CD8-positive, alpha-beta T cell (primary cell): ENCODE measurements at places on chromosomes 1 and 21. TPM values are rescaled to one million over a fixed set of nuclear protein-coding genes. Genes with fewer than 3 reads are reported as not detected.

GRCh38 chr1:181189245-181189644 is 100.7 kb downstream of the IER5 start:
- no peak for DNase-seq

- no peak for DNase-seq
These were observed 7.0 kb downstream of the AVPR1B start for GRCh38 chr1:206110161-206110560.

DNA sequence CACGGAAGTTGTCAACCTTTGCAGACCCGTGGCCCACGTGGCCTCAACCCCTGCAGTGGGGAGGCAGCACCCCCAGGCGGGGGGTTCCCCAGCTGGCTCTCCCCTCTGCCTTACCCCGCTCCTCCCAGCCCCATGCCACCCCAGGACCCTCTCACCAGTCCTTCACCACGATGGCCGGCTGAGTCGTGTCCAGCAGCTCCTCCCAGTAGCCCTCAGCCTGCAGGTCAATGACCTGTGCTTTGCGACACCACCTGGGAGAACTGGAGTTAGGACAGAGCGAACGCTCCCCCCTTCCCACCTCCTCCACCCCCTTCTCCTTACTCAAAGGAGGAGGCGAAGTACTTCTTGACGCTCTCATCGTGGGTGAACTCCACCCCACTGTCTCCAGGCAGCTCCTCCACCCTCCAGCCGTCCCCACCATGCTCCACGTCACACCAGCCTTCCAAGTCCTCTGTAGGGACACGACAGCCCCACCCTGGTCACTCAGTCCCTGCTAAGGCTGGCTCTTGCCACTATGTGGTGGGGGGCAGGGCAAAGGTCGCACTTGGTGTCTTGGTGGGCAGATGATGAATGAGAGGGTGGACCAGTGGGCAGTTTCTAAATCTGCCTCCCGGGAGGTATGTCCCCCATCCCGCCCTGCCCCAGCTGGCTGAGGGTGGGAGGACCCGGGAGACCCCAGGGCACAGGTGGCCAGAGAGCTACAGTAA is 4.5 kb downstream of the FBXO2 start:
- DNase-seq, result peak; percentile 31

- peak; percentile 26 for DNase-seq
These were observed 41.7 kb downstream of the CD55 start for GRCh38 chr1:207362962-207363860.

GRCh38 chr1:93734999-93735398 is 53.4 kb upstream of the BCAR3 start:
- no peak for DNase-seq

- no peak for DNase-seq
These were observed 41.9 kb upstream of the PARP1 start for GRCh38 chr1:226449823-226450222.

DNA sequence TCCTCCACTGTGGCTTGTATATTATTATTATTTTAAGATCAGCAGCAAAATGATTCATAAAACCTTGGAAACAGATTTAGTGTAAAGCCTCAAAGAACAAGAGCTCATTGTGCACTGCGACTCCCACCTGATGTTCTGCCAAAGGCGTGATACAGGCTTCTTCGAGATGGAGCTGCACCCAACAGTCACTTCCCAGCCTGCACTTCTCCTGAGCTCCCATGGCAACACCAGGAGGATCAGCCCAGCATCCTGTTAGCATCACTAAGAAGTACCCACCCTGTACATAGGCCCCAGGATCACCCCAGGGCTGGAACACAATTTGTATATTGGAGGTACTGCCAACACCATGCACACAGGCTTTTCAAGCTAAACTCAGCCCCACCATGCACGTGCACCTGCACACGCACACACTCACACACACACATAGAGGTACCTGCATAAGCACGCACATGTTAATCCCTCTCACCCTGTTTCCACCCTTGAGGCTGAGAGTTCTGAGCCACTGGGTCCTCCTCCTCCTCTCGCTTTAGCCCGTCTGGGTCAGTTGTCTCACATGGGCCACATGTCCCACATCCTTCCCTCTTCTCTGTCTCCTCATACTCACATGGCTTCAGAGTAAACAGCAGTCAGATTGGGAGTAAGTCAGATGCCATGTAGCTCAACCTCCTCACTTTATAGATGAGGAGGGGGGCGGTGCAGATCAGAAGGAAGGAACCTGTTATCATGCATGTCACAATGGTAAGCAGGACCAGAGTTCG is 281.9 kb upstream of the POU3F1 start:
- no peak for DNase-seq

DNA sequence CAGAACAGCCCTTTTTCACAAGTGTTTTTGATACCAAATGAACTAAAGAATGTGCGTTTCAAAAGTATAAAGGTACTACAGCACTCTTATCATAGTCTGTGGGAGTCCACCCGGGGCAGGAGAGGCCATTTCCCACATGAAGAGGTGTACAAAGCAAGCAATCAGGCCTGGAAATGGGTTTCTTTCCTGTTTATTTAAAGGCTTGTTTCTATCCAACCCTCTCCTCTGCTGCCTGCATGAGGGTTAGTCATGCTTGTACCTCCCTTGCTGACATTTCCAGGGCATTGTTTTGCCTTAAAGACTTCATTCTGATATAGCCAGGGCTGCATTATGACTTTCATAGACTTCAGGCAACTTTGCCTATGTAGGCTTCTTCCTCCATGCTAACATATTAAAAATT is 11.6 kb downstream of the SELP start:
- DNase-seq, result no peak

DNA sequence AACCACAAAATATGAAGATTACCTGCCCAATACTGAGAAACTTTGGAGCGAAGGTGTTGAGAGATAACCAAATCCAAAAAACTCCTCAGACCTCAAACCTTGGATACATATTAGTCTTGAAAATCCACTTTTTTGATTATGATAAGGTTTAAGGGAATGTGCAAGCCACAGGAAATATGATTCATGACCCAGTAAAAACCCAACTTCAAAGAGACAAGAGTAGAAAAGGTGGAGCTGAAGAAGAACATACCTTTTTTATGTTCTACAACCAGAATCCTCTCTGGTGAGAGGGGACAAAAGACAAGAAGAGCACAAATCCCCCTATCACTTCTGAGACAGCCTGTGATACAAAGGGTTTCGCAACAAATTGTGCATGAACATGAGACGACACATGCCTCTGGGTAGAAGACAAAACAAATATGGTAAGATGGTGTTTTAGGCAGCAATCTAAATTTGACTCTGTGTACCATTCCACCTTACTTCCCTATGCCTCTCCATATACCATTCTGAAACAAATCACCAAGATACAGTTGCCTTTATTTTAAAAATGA is 37.3 kb downstream of the COL24A1 start:
- DNase-seq, result no peak

DNA sequence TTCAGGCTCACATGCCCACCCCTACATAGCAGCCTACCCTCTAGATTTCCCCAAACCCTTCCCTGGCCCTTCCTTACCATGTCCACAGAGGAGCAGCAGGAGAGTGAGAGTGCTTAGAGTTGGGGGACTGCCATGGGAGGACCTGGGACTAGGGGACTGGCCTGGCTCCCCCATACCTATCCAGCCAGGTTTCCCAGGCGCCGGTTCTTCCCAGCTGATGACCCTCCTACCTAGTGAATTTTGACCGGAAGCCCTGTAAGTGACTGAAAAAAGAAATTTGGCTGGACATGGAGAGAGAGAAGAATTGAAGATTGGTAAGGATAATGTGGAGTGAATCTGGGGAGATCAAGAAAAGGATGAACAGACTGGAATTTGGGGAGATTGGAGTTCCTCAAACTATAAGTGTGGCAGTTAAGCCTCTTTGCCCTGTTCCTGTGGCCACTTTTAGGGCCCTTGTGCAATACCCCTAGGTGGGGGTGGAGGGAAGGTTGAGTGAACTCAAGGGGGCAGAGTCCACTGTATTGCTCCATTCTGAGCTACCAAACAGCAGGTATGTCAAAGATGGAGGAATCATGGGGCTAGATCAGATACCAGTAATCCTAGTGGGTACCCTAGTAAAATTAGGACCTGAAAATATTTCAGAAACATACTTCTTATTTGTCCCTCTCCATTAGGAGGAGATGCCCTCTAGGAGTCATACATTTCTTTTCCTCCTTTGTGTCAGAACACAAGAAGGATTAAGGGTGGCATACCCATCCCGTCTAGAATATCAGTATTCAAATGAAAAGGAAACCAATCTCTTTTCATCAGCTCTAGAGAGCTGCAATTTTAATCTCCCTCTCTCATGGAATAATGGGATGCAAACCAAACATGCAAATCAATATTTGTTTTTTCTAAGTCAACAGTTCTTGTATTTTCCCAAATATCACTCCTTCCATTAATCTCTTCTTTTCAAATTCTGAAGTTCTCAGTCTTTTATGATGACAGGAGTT is 1.2 kb downstream of the HJV start:
- DNase-seq, result peak; percentile 19

DNA sequence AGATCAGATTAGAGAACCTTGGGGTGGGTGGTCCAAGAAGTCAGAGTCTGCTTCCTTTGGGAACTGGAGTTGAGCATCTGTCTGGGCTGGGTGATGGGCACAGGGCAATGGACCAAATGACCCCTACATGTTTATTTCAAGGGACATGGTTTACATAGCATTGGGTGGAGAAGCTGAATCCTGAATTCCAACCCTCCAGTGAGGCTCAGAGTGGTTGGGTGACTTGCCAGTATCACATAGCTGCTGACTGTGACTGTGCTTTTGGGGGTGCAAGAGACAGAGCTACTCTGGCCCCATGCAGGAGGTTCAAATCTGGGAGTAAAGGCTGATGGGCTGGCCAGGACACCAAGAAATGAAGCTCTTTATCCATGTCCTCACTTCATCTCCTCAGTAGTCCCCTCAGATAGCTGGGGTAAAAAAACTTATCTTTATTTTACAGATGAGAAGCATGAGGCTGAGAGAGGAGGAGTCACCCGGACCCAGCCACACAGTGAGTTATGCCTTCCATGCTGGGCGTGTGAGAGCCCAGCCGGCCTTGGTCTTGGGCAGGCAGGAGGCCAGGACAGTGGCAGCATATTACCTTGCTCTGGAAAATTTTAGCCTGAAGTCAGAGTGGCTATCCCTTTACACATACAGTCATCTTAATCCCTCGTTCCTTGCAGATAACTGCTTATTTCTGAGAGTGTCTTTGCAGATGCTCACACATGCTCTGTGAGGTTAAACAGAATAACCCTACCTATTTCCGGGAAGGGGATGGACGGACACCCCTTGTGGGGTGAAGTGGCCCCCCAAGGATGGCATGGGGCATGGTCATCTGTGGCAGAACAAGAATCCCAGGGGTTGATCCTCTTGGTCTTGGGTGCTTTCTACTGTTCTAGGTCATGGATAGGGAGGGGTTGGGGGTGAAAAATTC is 2.8 kb upstream of the SERINC2 start:
- no peak for DNase-seq

GRCh38 chr1:35726450-35727433 is 8.1 kb upstream of the C1orf216 start:
- DNase-seq, result peak; percentile 30

DNA sequence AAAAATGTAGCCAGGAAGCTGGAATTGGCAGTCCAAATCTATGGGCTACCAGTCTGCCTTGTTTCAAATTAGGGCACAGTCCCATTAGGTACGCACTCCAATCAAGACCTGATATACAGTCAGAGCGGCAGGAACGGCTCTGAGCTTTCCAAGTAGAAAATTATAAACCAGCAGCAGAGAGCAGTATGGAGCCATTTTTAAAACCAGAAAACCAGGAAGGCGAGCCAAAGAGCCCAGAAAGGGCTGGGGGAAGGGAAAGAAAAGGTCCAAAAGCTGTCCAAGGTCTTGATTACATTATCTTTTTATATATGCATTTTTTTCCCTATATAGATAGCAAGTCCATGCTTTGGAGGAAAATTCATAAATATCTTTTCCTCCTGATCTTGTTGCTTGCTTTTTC is 719.0 kb downstream of the RWDD3 start:
- DNase-seq, result no peak

The CFAP141 gene
- not detected for total RNA-seq

The CCDC27 gene
- not detected for total RNA-seq

The PDC gene
- total RNA-seq, result not detected
